Globus pallidus (tissue), 1 donor: ENCODE measurements at places on chromosomes 1 and 21.

DNA sequence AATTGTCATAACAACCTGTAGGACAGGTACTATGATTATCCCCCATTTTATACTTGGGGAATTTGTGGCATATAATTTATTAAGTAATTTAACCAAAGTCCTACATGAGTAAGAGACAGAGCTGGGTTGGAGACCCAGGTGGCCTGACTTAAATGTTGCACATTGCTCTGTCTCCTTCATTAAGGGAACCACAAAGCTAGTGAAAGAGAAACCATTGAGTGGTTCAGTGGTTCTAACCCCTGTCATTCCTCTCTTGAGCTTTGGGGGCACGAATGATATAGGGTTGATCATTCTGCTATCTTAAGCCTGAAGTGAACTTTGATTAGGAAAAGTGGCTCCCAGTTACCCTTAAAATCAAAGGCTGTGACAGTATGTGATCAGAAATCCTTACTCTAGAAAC is 5.3 kb upstream of the MAP3K7CL start:
- no peak for DNase-seq

DNA sequence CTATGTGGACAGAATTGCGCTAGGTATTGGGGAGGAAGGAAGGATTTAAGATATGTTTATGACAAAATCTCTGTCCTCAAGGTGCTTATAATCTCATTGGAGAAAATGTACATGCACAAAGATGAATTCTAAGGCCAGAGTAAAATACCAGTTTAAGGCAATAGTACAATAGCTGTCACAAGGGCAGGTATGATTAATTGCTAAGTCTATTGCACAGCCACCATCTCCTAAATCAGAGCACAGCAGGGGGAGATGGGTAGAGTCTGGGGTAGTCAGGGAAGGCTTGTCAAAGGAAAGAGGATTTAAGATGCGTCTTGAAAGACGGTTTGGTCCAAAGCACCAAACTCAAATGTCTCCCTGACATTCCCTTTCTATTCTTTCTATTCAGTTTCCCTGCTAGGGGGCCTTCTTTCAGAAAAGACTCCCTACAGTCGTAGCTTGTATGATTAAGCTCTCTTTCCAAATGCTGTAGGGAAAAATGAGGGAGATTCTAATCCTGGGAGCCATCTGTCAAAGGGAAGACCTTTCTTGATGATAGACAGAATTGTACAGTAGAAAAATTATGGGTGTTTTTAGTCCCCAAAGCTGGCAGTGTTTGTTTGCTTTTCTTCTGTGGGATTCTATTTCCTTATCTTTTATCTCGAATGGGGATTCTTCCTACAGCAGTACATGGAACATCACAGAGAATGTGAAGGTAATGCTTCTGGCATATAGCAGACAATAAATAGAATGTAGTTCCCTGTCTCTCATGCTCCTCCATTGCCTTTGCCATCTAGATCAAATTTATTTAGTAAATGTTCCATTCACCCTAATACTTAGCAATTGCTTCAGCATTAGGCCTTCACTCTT is 107.6 kb upstream of the NFIA start:
- no peak for DNase-seq

DNA sequence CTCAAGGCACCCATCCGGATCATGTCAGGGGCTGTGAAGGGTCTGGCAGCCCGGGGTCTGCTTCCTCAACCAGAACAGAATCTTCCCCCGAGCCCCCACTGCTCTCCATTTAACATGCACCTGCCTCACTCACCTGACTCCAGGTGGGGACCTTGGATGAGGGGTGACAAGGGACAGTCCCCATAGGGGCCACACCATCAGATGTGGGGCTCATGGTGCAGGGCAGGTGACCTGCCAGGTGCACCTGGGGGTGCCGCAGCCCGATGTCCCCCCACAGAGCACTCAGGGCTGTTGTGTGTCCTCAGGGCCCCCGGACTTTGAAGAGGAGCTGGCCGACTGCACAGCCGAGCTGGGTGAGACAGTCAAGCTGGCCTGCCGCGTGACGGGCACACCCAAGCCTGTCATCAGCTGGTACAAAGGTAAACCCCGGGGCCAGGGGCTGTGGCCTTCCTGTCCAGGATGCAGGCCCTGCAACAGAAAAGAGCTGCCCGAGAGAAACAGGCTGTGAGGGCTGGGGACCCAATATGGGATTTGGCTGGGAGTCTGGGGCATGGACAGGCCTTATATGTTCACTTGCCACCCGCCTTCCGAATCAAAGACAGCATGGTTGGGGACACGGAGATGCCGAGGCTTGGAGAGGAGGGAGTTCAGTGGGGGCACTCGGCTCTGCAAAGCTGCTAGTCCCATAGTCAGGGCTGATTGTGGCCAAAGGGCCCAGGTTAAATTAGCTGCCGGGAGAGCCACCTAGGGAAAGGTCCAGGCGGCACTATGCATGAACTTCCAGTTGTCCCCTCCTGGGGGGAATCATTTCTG is 64.6 kb downstream of the TRIM11 start:
- no peak for DNase-seq

- DNase-seq: no peak
Measured at GRCh38 chr1:205443585-205444299, 12.1 kb downstream of the BLACAT1 start.

DNA sequence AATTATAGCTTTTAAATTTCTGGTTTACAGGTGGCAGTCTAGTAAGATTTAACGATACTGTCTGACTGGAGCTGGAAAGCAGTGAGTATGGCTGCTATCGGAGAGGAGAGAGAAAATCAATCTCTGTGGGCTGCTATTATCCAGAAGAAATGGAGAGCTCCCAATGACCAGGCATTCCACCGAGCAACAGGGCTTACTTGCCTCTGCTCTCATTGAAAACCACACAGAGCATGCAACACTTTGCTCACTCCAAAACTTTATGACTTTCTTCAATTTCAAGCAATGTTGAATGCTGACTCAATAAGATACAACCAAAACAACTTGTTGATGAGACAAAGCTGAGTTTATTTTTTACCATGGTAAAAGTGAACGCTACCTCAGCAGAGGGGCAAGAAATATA is 337.0 kb upstream of the NCAM2 start:
- no peak for DNase-seq
